ENCODE measurements at places on chromosomes 2 and 18.

DNA sequence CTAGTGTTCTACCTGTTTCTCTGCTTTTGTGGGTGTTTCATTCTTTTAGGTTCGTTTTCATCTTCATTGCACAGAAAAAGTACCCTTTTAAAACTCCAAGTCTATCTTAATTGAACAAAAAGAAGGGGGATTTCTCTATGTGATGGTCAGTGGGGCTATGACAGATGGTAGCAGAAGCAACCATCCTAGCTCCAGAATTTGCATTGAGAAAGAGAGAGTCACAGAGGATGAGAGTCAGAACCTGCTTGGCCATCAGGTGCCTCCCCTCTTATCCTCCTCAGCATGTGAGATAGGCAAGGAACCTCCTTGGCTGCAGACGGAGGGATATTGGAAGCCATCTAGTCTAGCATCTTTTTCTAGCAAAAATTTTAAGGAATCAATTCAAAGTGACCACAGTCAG is 398.0 kb upstream of the DCC start:
- no peak for DNase-seq

DNA sequence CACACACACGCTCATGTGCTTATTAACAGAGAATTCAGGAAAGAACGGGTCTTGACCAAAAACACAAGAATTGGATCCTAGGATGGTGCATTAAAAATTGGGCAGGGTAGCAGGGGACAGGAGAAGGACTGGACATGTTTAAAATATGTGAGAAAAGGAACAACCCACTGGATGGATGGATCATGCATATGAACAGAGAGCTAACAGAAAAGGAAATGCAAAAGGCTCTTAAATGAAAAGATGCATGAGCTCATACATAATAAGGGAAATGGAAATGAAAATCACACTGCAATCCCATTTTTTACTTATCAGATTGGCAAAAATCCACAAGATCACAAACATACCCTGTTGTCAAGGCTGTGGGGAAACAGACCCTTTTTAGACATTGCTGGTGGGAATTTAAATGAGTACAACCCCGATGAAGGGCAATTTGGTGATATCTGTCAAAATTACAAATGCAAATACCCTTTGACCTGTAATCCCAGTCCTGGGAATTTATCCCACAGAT is 440.6 kb upstream of the SLC14A2 start:
- DNase-seq = no peak

GRCh38 chr2:189446780-189447179 is 5.5 kb downstream of the WDR75 start:
- DNase-seq = no peak

DNA sequence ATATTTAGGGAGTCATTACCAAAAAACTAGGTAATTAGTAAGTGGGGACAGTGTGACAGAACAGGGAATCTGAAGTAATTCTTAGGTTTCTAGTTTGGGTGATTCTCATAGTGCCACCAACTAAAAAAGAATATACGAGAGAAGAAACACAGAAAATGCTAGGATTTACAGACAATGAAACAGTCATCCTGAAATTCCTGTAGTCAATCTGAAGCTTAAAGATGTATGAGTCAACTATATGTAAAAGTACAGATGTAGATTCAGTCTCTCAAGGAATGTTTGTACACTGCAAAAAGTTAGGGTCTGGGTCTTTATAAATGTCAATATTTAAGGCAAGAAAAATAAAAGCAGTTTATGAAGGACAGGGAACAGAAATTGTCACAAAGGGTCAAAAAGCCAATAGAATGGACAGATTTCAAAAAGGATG is 107.0 kb downstream of the STRN start:
- no peak for DNase-seq

GRCh38 chr2:168524005-168524404 is 67.9 kb downstream of the CERS6 start:
- no peak for DNase-seq

DNA sequence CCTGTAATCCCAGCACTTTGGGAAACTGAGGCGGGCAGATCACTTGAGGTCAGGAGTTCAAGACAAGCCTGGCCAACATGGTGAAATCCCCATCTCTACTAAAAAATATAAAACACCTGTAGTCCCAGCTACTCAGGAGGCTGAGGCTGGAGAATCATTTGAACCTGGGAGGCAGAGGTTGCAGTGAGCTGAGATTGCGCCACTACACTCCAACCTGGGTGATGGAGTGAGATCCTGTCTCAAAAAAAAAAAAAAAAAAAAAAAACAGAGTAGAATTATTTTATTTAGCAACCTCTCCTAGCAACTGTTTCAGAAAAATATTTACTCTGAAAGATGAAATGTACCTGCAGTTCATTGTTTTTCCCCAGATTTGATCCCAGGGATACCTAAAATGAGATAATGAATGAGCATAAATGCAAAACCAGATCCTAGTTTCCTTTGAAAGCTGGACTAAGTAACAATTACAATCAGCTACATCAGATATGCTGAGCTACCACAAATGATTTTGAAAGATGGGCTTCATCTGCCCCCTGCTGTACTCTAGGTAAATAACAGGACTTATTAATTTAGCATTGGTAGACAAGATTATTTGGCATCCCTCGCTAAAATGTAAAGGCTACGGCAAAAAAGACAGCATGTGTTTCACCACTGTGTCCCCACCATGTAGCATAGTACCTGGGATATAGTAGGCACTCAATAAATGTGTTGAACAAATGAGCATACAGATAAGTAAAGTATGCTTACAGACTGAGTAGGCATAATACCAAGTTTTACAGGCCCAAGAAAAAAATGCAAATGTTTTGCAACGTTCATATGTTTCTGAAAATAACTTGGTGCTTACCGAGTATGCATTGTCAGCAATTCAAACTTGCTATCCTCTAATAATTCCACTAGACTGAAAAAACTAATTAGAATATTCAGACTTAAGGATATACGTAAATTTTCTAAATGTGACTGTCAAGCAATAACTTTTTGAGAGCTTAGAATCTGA is 102.5 kb downstream of the ATL2 start:
- no peak for DNase-seq

DNA sequence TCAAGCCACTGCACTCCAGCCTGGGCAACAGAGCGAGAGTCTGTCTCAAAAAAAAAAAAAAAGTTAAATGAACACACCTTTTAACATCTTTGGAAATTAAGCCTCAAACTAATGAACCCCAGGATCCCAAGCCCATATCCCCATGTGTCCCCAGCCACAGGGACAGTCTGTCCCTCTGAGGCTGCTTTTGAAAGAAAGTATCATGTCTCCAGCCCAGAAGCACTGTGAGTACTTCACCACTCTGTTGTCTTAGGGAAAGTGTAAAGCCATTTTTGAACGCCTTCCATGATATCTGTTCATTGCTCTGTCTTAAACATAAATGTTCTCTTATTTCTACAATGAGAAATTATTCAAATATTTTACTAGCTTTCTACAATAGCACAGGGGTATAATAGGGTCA is 52.1 kb upstream of the CHMP1B start:
- DNase-seq = no peak

- no peak for DNase-seq
Observed at GRCh38 chr2:36710858-36711515, 14.5 kb downstream of the VIT start.

DNA sequence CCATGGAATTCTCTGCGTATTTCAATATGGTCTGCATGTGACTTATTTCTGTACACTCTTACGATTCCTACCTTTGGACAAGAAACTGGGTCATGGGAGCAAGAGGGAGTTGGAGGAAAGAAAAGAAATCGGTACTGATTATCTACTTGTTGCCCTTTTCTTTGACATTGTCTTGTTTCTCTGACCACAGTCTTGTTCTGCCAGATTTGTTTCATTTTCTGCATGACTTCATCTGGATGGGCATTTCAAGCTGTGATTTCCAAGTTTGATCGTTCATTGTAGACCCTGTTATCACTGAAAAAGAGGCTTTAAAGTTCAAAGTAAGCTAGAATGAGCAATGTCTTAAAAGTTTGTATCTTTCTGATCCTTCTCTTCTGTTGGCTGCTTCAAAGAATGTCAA is 2186.3 kb upstream of the CELF4 start:
- no peak for DNase-seq

DNA sequence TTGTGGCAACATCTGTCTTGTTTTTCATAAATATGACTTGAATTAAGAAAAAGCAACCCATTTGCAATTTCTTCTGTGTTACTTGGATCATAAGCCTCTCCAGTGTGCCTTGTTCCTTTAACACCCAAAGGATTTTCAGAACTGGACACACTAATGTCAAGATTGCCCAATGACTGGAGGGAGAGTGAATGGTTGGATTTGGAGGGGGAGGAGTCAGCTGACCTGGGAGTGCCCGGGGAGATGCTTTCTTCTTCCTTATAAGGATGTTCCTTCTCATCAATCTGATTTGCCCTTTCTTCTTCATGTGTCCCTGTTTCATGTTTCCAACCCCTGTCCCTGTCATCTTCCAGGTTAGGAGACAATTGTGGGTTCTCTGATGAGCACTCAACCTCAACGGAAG is 48.8 kb downstream of the ALPK2 start:
- DNase-seq = no peak

DNA sequence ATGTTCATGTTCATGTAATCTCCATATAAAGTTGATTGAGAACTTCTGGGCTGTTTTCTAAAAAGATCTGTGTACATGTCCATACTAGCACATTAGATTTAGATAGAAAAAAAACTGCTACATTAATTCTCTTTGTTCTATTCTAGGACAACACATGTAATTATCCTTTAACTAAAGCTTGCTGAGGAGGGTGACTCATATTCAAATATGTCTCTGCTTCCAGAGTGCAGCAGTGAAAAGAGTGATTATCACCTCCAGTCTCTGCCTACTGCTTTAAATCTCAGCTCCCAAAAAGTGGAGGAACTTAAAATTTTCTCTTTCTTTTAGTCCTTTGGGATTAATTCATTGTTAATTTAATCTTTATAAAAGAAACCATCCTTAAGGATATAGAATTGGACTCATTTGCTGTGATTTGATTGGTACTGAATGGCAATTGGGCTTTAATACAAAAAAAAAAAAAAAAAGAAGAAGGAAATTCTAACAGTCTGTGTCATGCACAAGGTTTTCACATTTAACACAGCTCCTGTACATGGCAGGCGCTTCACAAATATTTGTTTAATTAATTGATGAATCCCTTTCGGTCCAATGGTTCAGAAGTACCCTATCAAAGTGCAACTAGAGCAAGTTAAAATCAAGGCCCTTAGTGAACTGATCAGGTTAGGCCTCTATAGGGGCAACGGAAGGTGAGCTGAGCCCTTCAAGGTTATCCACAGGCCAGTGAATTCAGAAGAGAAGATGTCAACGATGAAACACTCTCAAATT is 214.0 kb upstream of the KCNJ3 start:
- DNase-seq = no peak

DNA sequence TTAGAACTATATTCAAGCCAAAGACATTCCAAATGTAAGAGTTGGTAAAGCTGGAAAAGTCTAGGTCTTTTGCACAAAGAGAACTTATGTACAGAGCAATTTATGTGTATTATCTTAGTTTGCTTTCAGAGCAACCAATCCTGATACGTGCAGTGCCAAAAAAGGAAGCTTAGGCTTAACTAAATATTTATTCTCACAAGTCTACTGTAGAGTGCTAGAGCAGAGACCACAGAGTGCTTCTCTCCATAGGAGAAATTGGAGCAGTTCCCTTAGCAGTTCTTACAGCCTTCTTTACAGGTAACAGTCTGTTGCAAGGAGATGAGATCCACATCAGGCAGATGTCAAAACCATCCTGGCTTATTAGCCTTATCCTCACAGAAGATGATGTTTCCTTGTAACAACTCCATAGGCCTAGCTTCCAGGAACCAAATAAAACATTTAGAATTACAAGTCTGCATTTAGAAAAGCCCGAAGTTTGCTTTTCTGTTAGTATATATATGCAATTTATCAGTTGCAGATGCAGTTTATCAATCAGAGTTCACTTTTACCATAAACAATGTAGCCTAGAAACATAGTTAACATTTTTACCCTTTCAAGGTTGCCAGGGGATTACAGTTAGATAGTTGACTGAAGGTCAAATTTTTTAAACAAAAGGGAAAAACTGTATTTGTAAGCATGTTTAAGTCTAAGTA is 250.6 kb upstream of the KCNJ3 start:
- no peak for DNase-seq

GRCh38 chr2:231780123-231780908 is 766 bp downstream of the PDE6D start:
- DNase-seq = no peak

DNA sequence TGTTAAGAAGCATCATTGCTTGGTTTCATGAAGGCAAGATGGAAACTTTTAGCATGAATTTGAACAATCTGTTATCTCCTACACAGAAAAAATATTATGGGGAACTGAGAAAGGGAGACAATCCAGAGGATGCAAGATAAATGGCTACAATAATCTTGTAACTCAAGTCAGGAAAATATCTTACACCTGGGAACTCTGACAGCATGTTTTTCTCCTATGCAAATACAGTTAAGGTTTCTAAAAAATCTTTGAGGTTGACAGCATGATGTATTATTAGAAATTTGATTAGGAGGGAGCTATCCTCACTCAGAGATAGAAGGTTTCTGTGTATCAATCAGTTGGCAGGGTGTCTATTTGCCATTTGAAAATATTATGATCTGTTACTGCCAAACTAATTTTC is 75.6 kb downstream of the GPD2 start:
- DNase-seq = no peak

GRCh38 chr2:134389381-134389780 is 135.5 kb downstream of the MGAT5 start:
- DNase-seq = no peak

DNA sequence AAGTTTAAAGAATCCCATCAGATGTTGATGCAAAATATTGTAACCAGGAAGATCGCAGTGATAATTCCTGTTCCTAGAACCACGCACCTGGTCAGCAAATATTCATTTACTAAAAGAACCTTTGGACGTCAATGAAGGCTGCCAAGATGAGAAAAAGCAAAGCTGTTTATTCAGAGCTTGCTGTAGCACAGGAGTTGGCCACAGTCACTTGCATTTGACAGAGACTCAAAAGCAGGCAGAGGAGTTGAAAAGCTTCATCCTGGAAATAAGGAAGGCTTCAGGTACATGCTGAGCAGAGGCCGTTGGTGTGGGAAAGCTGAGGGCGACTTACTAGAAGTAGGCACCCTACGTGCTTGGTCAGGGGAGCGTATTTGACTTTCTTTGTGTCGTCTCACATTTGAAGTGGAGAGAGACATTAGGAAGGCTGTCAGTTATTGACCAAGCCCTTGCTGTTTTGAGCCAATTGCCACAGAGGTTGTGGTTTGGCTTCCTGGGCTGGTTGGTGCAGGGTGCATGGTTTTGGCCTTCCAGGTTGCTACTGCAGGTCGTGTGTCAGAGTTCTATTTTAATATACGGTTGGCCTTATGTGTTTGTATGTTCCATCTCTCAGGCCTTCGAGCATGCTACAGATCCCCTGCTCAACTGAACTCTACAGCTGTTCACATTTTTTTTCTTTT is 289.6 kb downstream of the METTL4 start:
- DNase-seq = no peak

DNA sequence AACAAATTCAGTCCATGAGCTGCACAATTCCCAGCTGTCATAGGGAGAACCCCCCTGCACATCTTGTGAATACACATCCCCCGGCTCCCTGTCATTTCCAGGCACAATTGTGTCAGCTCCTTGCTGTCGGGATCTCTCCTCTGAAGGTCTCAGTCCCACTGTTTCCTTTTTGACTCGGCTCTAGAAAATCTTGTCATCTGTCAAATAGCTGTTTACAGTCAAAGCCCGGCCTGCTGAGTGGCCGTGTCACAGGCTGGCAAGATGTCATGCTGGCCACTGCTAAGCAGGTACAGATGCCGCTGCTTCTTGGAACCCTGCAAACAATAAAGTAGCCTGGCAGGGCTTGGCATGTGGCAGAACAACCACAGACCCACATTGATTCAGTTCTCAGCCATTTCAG is 61.7 kb downstream of the LYPD1 start:
- no peak for DNase-seq

GRCh38 chr2:54618646-54619565 is 104.6 kb upstream of the EML6 start:
- no peak for DNase-seq
